Frontal cortex (tissue), 4 donors: ENCODE measurements at places on chromosomes 3 and 15.
A peak's percentile ranks its signal among the peaks of the same experiment; 100 is the strongest.

GRCh38 chr3:16455001-16455400, 58.5 kb downstream of the RFTN1 start:
- DNase-seq = no peak

- peak; percentile 67 for DNase-seq
Observed at GRCh38 chr15:75195122-75195765, 6.4 kb upstream of the C15orf39 start.

GRCh38 chr3:114104414-114104813, 47.9 kb downstream of the QTRT2 start:
- no peak for DNase-seq

DNA sequence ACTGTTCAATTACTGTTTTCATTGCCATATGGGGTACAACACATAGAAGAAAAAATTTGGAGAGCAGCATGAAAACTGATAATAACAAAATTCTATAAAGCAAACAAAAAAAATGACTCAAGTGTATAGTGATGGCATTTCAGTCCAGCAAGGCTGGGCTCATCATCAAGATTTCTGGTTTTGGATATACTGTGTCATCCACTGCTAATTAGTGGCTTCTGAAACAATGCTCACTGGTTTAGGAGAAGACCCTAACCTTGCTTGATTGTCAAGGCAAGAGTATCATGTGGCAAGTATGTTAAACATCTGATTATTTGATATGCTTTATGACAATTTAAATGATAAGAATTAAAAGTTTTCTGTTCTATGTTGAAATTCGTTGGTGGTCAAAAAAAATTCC, 96.9 kb downstream of the RFX7 start:
- no peak for DNase-seq

- DNase-seq = no peak
Observed at GRCh38 chr3:71361334-71361890, 222.1 kb downstream of the FOXP1 start.

DNA sequence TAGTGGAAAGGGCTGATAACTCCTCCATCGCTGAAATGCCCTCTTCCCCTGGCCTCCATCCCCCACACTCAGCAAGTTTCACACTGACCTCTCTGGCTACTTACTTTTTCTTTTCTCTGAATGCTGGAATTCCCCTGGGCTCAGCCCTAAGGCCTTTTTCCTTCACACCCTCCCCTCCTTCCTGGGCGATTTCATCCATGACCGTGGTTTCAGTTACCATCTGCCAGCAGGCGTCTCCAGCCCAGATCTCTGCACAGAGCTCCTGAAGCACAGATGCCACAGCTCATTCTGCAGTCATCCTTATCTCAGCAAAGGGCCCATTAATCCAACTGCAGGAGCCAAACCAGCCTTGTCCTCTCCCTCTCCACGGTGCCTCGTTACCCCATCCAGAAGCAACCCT, 114.0 kb downstream of the RFTN1 start:
- no peak for DNase-seq

- no peak for DNase-seq
Observed at GRCh38 chr3:162138509-162138908, 641.9 kb downstream of the OTOL1 start.

DNA sequence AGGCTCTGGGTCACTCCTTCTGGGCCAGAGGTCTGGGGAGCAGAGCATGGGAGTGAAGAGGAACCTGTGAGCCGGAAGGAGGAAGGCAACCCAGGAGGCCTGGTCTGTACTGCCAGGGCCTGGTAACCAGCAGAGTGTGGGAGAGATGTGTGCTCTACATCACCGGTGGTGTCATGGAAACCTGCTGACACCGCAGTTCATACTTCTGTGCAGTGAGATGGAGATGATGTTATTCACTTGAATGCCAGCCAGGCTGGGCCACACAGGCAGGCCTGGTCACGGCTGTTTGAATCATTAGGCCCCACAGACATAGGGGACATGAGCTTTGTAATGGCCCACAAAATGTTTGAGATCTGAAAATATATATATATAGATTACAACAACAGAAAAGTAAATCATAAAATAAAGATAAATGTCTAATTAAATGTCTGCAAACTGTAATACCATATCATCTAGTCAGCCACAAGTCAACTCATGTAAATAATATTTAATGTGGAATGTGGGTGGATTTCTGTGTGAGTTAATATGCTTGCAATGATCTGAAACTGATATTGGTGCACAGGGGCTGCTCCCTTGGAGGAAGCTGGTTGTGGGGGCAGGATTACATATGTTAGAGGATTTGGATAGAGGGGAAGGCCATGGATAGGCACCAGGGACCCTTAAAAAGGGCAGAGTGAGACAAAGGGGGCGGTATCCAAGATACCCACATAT, 108.5 kb upstream of the PFN2 start:
- no peak for DNase-seq

- no peak for DNase-seq
Observed at GRCh38 chr15:81288616-81289015, 35.3 kb downstream of the STARD5 start.

GRCh38 chr15:93223803-93224202, 134.8 kb upstream of the RGMA start:
- no peak for DNase-seq

GRCh38 chr3:22208844-22209243, 457.8 kb upstream of the ZNF385D start:
- DNase-seq = no peak

DNA sequence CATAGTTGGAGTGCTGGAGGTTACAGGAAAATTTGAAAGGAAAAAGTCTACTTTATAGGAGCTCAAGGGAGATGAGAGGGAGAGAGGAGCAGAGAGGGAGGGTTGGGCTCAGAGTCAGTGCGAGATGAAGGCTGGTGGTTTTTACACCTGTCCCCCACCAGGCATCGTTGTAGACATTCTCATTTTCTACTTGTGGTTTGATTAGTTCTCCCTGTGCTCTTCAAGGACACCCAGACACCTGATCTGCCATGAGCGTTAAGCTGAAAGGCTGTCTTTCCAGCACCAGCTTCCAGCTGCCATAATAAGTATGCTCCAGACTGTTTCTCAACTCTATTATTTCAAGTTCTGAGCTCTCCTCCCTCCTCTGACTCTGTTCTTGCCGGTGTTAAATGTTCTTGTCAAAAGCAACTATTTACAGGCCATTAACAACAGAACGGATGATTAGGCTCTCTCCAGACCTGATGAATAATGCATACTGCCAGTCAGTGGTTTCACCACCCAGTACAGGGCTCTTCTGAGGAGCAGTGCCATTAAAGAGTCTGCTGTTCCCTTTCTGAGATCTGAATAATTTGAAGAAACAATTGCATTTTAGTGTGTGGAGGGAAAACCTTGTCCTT, 514.6 kb upstream of the MCTP2 start:
- DNase-seq = no peak

DNA sequence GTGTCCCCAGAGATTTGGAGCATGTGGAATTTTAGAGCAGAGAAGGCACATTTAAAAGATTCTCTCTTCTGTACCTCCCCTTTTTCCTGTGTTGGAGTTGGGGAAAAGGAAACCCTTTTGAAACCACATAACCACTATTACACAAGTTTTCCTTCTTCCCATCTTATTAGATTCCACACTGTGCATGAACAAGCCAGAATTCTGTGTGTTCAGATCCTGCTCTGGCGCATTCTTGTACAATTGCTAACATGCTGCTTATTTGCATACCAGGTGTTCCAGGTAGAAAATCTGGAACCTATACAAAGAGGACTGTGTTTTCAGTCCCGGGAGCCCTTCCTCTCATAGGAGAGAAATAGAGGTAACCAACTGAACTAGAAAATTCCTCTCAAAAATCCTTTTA, 2.6 kb upstream of the CIB2 start:
- no peak for DNase-seq

- DNase-seq = no peak
Observed at GRCh38 chr3:169278092-169278491, 385.4 kb downstream of the MECOM start.

DNA sequence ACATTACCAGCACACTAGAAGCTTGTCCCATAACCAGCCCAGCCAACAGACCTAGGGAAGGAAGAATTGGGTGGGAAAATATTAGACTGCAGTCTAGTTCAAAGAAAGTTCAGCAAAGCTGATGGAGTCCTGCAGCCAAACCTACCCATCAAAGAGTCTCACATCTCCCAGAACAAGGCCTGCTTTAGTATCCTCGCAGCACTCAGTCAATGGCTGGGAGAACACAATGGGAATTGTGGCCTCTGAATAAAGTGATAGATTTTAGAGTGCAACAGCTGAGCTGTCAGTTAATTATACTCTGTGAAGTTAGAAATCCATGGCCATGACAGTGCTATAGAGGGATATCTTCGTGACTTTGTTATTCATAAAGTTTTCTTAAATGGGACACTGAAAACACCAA, 207.2 kb upstream of the NAALADL2 start:
- peak; percentile 10 for DNase-seq

DNA sequence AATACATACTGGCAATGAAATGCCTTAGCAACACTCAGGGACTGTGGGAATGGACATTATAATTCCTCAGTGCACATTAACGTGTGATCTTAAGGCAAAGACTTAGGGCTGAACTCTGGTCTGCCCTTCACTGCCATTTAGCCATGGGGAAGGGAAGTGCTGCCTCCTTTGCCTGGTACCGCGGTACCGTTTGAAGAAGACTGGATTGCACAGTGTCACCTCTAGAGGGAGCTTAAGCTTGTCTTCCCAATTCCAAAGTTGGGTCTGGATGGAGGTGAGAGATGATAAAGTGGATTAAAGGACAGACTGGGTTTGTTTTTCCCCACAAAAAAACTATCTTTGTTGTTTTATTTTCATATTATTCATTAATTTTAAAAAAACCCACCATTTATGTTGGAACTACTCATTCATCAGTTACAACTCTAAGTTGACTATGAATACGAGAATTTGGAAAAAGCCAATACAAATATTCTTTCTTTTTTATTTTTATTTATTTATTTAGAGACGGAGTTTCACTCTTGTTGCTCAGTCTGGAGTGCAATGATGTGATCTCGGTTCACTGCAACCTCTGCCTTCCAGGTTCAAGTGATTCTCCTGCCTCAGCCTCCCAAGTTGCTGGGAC, 60.0 kb upstream of the SYN2 start:
- DNase-seq = peak; percentile 22

DNA sequence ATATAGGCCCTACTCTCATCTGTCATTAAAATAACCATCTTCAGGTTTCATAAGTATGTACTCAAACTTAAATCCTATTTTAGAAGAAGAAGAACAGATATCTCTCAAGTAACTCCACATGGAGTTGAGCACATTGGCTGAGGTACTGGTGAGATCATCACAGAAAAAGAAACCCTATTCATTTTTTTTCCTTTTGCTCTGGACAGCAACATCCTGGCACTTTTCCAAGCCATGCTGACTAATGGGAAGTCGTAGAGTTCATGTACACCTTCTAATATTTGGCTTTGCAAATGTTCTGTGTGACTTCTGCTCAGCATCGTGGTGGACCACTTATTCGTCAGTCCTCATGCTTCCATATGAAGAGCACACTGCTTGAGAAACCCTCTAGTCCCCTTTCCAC, 336.0 kb upstream of the KCNH8 start:
- no peak for DNase-seq

- no peak for DNase-seq
Observed at GRCh38 chr15:69591905-69592508, 139.4 kb downstream of the RPLP1 start.

DNA sequence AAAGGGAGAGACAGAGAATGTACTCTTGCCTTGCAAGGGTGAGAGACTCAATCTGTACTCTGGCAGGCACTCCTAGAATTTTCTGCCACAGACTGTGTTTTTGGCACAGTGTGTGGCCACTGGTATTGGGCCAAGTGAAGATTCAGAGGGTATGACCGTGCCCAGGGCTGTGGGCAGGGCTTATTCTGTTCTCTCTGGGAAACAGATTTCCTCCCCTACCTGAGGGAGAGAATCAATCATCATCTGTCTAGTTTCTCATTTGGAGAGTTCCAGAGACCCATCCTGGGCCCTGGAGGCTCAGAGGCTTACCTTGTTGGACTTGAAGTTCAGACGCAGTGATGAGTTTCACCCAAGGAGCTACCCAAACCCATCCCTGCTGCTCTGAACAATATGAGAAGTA, 28.2 kb downstream of the CSTA start:
- DNase-seq = no peak

GRCh38 chr15:41394924-41395323, 7.4 kb downstream of the NDUFAF1 start:
- DNase-seq = no peak

DNA sequence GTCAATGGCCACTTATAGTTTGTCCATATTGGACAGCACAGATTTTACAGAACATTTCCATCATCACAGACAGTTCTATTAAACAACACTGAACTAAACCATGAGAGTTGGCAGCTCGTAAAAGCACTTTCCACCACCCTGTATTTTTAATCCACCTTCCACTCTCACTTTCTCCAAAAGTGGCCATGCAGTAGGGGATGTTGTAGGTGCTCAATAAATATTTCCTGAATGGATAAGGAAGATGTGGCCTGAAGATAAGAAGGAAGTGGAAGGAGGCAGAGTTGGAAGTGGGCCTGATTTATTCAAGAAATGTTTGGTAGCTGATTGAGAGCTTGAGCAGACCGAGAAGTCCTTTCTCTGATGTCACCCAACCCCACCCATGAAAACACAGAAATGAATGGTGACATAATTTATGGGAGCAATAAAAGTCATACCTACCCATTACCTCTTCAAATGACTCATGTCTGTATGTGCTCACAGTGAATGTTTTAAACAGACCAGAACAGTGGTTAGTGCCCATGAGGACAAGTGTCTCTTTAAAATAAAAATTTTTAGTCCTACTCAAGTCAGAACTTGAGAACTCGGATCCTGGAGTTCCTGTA, 39.6 kb upstream of the CTNNB1 start:
- DNase-seq = no peak

DNA sequence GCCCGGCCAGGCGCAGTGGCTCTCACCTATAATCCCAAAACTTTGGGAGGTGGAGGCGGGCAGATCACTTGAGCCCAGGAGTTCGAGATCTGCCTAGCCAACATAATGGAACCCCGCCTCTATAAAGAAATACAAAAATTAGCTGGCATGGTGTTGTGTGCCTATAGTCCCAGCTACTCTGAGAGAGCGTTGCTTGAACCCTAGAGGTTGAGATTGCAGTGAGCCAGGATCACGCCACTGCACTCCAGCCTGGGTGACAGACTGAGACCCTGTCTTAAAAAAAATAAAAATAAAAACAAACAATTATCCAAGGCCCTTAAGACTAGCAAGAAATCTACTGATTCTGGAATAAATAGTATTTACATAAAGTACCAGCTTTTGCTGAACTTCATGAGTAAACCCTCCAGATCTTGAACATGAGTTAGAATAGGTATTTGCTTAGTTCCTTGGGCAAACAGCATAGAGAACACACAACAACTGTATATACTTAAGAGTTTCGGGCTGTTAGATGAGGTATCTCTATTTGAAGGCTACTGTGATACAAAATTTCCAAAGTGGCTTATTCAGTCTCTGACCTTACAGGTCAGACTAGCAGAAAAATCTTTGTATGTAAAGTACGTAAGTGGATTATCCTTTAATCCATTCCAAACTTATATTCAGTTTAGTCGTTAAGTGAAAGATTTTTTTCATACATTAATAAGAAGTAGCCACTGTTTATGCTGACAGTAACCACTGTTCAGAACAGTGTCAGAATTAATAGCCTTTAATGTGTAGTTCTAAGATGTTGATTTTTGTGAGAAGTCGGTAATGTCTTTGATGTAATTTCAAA, 171.1 kb upstream of the CGNL1 start:
- DNase-seq = no peak
